ENCODE measurements at places on chromosomes 1 and 21.
A peak's percentile ranks its signal among the peaks of the same experiment; 100 is the strongest.

DNA sequence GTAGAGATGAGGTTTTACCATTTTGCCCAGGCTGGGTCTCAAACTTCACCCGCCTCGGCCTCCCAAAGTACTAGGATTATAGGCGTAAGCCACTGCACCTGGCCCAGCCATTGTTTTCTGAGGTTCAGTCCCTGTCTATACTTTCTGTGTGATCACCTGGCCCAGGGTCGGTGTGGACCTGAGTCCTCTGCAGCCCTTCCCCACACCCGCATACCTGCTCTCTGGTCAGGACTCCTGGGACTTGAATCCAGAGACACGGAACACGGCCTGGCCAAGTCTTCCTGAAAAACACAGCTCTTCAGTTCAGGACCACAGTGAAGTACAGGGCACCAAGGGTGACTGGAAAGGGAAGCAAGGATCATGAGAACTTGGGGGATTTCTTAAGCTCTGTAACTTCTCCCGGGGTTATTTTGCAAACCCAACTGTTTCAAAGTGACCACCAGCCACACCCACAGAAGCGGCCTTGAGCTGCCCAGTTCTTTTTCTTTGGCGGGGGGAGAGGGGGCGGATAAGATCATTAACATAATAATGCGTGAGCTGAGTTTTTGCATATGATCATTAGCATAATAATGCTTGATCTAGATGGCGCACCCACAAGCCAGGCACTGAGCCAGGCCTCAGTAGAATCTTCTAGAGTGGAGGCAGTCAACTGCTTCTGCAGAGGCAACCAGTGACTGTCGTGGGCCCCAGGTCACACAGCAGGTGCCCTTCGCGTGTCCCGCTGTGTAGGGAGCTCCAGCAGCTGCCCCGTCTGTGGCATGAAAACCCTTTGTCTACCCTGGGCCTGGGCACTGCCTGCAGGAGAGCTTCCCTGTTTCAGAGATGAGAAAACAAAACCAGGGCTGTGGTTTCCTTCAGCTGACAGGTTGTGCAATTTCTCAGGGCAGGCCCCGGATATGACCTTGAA, 1.7 kb upstream of the NADK start:
- DNase-seq, result peak; percentile 65

DNA sequence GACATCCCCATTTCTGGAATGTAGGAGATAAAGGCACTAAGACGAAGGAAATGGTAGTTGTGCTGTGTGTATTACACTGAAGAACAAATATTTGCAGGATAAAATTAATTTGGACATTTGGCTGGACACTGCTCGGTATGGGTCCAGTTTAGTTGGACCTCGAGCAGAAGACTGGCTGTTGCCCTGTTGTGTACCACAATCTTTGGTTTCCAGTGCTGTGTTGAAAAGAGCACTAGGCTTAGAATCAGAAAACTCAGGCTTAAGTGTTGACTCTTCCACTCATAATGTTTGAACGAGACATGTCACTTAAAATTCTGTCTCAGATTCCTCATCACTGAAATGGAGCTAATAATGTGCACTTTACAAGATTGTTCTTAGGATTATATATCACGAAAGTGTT, 1.2 kb upstream of the ARPC5 start:
- DNase-seq, result no peak

- DNase-seq, result no peak
Measured at GRCh38 chr21:44375281-44375651, 21.8 kb downstream of the TRPM2 start.

- peak; percentile 76 for DNase-seq
Measured at GRCh38 chr1:15245593-15246360, 1.2 kb upstream of the FHAD1 start.

GRCh38 chr1:157691285-157691920, 9.2 kb downstream of the FCRL3 start:
- peak; percentile 40 for DNase-seq

DNA sequence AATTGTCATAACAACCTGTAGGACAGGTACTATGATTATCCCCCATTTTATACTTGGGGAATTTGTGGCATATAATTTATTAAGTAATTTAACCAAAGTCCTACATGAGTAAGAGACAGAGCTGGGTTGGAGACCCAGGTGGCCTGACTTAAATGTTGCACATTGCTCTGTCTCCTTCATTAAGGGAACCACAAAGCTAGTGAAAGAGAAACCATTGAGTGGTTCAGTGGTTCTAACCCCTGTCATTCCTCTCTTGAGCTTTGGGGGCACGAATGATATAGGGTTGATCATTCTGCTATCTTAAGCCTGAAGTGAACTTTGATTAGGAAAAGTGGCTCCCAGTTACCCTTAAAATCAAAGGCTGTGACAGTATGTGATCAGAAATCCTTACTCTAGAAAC, 5.3 kb upstream of the MAP3K7CL start:
- DNase-seq, result no peak

Data from AG10803 (cell line).